ENCODE measurements at places on chromosomes 11 and 22.

DNA sequence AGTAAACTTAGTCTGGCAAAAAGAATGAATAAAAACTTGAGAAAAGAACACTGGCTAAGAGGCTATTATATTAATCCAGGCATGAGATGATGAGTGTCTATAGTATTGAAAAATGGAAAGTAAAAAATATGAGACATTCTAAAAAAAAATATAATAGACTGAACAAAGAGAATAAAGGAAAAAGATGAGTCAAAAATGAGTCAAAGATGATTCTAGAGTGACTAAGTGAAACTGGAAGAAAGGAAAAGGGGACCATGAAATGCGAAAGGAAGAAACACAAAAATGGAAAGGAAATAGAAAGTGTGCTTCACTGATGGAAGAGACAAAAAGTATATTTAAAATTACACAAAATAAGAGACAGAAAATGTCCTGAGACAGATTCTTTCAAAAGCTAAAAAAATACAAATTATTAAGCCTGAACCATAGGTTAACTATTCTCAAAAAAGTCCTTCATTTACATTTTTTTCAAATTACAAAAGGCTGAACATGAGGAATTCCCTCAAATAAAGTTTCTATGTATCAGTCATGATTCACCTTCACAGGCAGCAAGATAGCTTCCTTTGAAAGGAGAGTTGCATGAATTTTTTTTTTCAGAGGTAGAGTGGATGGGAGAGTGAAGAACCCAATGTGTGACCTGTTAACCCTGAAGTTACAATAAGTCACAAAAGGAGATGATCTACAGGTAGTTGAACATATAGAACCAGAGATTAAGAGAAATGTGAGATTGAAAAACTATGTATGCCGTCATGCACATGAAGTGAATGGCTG is 75.2 kb downstream of the EIF3M start:
- no peak for DNase-seq

DNA sequence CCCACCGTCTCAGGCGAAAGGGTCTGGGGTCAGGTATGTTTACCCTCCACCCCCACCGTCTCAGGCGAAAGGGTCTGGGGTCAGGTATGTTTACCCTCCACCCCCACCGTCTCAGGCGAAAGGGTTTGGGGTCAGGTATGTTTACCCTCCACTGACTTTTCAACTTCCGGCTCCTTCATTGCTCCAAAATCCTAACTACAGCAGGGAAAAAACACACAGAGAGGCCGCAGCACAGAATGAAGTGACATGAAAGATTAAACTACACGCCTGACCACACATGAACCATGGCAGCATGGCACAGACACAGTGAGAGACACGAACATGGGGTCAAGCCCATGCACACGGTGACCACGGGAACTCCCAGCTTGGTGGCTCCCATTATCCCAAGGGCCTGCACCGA is 634.9 kb upstream of the B3GAT1 start:
- DNase-seq = no peak

- DNase-seq = no peak
Measured at GRCh38 chr11:34655335-34656008, 34.6 kb downstream of the EHF start.

- no peak for DNase-seq
Measured at GRCh38 chr11:75499423-75500190, 26.1 kb downstream of the GDPD5 start.

- no peak for DNase-seq
Measured at GRCh38 chr11:120800206-120800605, 223.7 kb upstream of the TBCEL start.

- no peak for DNase-seq
Measured at GRCh38 chr11:3231851-3232744, at the start of gene MRGPRE. TSS of gene MRGPRE (minus strand) at chr11:3232417. CDS start at chr11:3228799, 3,618 bp downstream.

DNA sequence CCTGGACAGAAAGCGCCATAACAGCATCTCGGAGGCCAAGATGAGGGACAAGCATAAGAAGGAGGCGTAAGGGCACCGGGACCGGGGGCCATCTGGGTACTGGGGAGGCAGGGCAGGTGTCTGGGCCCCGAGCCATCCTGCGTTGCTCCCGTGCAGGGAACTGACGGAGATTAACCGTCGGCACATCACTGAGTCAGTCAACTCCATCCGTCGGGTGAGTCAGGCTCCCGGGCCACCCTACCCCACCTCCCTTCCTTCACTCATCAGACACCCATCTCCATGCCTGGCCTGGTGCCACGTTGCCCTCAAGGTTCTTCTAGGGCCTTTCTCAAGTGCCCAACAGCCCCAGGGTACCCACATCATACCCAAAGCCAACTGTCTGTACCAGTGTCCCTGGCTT is 15.0 kb downstream of the PLCB3 start:
- DNase-seq = no peak

- no peak for DNase-seq
Measured at GRCh38 chr22:32561756-32562155, 87.1 kb downstream of the FBXO7 start.

DNA sequence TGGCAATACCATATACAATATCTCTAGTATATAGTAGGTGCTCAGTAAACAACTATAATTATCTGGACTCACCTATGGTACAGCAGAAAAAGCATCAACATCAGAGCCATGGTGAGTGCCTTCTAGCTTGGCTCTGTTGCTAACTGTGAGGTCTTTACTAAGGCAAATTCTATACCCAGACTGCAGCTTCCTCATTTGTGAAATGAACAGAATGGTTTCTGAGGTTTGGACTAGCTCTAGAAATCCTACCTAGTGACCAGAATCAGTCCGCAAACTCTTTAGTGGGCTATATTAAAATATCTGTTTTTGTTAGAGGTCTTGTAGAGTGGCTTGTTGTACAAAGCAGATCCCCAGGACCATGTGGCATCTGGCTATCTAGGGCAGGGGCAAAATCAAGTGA is 3.7 kb downstream of the MS4A1 start:
- no peak for DNase-seq

GRCh38 chr22:32219026-32219425 is 14.2 kb upstream of the RFPL2 start:
- no peak for DNase-seq

GRCh38 chr11:125931668-125932067 is 14.2 kb upstream of the VSIG10L2 start:
- no peak for DNase-seq

GRCh38 chr11:16605389-16605893 is 133.0 kb upstream of the C11orf58 start:
- peak; percentile 12 for DNase-seq

GRCh38 chr11:132734217-132734616 is 798.1 kb downstream of the OPCML start:
- DNase-seq = no peak

DNA sequence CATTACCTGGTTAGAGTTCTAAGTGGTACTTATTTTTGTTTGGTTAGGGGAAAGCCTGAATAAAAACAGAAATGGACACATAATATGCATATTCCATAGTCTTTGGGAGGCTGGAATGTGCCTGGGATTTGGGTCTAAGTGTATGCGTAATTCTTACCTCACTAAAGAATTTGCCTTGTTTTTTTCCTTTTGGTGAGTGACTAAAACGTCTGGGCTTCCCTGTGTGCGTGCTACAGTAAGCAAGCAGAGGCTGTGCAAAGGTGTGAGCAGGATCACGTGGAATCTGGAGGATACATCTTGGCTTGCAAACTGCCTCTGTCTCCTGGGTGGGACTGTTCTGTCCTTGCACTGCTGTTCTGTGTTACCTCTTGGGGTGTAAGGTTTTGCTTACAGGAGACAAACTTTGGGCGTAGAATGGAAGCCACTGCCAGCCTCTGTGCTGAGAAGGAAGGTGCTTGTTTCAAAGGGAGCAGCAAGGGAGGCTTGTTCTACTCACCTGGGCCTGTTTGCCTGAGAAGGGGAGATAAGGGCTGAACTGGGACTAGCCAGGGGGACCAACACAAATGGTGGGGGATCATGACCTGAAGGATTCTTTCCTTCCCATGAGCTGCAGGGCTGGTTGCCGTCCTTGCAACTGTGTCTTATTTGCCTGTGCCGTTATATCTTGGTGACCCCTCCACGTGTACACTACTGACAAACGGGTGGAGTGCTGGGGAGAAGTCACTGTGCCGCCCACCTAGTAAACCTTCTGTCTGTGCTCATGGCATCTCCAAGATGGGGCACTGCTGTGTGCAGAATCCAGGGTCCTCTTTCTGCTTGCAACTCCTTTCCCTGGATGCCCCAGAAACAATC is 4.5 kb downstream of the NEAT1 start:
- no peak for DNase-seq

DNA sequence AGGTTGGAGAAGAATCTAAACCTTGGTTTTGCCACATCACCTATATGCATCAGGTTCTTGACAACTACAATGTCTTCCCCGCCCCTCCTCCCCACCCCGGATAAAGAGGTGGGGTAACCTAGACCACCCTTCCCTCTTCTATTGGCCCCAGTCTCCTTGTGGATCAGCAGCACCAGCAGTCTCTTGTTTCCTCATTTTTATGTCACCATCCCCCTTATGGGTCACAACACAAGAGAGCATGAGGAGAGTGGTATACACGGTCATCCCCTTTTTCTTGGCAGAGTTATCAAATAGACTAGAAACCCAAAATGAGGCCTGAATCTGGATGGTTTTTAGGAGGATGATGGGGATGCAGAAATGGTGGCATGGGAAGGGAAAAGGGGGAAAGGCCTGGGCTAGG is 1.2 kb downstream of the MS4A4E start:
- no peak for DNase-seq

DNA sequence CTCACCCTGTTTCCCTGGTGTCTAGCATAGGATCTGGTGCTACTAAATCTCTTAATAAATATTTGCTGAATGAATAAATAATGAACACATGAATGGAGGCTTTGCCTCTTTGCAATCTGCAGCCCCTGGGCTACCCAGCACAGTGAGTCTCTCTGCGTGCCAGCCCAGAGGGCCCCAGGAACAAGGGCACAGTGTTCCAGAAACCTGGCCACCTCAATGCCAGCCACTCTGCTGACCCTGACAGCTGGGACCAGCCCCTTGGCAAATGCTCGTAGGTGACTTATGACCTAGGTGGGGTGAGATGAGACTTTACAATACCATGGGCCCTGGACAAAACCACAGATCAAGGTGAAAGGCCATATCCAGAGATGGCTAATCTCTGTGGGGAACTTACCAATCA is 31.6 kb downstream of the UQCR10 start:
- DNase-seq = no peak

GRCh38 chr11:16361108-16361865 is 4.9 kb upstream of the SOX6 start:
- DNase-seq = no peak

DNA sequence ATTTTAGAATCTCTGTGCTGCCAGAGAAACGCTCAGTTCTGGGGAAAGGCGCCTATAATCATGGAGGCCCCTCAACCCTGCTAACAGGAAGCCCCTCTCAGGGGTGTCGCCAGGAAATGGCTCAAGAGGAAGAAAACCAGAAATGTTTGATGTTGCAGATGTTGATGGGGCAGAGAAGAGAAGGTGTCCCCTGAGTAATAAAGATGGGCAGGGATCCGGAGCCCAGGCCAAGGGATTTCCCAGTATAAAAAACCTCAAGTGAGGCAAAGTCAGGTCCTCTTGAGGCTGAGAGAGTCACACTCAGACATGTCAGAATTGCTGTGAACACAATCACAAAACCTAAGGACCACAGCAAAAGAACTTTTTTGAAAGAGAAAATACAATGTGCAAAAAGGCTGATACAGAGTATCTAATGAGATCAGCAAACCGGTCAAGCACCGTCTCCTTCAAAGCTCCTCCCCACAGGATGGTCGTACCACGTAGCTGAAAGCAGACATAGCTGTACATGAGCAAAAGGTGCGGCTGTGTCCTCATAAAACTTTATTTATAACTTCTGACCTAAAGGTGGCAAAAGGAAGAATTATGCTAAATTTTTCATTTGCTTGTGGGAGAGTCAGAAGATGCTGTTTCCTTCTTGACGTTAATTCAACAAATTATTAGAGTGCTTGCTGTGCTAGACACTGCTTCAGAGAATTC is 12.2 kb downstream of the MOV10L1 start:
- DNase-seq = no peak

DNA sequence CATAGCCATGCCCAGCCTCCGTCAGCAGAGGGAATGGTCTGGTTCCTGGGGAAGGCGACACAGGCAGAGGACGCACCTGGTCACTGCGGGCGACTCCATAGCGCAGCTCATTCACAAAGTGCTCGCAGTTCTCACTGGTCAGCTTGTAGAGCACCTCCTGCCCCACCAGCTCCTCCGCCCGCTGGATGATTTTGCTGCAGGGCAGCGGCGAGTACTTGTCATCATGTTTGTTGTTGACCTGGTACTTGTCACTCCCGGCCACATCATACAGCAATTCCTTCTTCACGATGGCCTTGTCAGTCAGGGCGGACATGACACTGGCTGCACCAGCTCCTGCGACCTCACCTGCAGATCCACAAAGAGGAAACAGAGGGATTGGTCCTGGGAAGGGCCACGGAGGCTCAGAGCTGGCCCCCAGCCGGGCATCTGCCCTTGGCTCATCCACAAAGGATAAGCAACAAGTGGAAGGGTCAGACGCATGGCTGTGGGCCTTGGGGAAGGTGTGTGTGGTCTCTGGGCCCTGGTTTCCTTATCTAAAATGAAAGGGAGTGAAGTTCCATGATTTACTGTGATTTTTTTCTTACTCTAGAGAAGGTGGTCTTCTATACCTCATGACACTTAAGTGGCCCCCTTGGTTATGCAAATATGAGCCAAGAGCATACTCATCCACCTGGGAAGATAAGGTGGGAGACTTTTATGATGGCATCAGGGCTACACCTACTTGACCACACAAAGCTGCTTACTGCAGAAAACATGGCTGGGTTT is 24.0 kb downstream of the PLAAT3 start:
- no peak for DNase-seq

- no peak for DNase-seq
Measured at GRCh38 chr22:50720301-50721256, 17.4 kb upstream of the ACR start.

GRCh38 chr11:132046288-132046865 is 676.0 kb downstream of the NTM start:
- DNase-seq = no peak

DNA sequence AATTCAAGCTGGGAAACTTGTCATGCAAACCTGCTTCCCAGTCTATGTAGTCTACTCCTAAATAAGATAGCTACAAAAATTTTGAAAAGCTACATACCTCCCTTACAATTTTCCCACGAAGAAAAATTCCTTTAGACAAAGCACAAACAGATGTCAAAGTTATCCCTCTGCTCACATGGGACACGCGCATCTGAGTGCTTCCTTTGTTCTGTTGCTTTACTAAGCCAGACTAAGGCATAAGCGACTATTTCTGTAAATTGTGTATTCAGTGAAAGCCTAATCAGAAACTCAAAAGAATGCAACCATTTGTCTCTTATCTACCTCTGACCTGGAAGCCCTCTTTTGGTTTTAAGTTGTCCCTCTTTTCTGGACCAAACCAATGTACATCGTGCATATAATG is 583.7 kb upstream of the B3GAT1 start:
- no peak for DNase-seq

GRCh38 chr11:104898685-104899013 is 389 bp upstream of the CASP12 start:
- no peak for DNase-seq

GRCh38 chr11:43381802-43382201 is 23.1 kb downstream of the TTC17 start:
- no peak for DNase-seq
